ENCODE measurements at places on chromosomes 2 and 18.

- no peak for DNase-seq
These were observed 656.3 kb downstream of the XIRP2 start for GRCh38 chr2:167544602-167545001.

GRCh38 chr18:77320971-77321559 is 71.4 kb downstream of the GALR1 start:
- peak; percentile 67 for DNase-seq

DNA sequence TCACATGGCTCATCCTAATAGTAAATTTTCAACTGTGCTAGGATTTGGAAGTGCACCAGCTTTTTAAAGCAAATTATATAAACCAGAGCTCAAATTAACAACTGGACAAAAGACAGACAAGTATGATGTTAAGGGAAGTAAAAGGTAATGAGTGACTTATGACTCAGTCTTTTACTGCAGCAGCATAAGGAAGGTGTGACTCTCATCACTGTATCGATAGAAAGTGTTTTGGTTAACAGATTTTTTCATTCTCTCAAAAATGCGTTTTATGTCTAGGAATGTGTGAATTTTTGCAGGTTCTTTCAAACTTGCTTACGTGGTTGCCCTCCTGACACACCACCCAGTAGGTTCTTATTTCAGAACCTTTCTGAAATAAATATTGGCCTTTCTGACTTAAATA is 244.2 kb upstream of the BOD1L2 start:
- DNase-seq = no peak

DNA sequence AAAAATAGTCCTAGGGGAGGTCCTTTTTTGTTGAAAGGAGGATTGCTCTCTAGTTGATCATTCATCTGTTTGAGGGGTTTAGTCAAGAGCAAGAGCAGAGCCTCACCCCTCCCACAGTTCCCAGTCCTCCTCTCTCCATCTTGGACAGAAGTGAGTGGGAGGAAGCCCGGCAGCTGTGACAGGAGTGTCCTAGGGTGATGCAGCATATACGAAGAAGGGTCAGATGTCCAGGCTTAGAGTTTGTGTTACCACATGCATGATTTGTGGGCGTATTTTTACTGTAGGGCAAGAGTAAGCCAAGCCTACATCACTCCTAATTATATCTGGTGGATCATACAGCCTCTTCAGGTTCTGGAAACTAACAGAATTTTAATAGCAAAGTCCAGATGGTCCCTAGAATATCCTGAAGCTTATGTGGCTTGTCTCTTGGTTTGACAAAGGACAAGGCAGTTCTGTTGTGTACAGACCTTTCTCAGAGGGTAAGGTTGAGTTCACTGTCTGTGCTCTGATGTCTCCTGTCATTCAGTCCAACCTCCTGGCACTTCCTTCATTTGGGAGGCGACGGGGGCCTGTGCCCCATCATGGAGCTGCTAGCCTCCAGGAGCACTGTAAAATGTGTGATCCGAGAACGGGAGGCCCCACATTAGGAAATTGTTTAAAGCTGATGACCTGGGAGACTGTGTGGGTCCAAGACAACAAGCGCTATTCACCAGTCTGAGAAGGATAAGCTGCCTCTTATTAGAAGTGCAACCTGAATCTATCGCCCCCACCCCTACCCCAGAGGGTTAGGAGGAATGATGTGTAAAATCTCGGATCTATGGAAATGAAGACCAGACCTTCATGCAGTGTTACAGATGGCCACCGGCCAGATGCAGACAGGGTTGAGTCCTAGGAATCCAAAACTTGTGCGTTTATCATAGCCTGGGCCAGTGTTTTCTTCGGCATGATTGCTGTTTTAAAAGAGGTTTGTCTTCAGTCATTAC is 6.9 kb downstream of the CEP68 start:
- DNase-seq = no peak

GRCh38 chr2:108858894-108859293 is 72.3 kb downstream of the CCDC138 start:
- DNase-seq = no peak

GRCh38 chr2:143311426-143311825 is 182.2 kb downstream of the ARHGAP15 start:
- no peak for DNase-seq

GRCh38 chr18:59744271-59744721 is 47.1 kb upstream of the CCBE1 start:
- DNase-seq = peak; percentile 5

GRCh38 chr2:28160986-28161425 is 231.7 kb upstream of the FOSL2 start:
- no peak for DNase-seq

DNA sequence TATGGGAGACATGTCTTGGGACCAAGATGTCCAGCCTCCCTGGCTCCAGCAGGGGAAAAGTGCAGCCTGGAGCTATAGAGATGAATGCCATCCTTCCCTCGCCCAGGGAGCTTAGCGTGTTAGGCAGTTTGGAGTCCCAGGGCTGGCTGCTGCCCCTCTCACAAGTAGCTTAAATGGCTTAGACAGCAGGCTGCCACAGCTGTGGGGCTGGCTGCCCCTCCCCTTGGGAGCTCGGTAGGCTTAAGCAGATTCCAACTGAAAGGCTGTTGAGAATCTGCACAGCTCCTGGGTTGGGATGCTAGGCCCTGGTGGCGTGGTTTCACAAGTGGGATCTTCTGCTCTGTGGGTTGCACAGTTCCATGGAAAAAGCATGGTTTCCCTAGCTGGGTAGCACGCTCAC is 940.5 kb upstream of the DDX18 start:
- DNase-seq = no peak

- DNase-seq = no peak
These were observed 48.5 kb downstream of the SLC5A7 start for GRCh38 chr2:108034843-108035242.

DNA sequence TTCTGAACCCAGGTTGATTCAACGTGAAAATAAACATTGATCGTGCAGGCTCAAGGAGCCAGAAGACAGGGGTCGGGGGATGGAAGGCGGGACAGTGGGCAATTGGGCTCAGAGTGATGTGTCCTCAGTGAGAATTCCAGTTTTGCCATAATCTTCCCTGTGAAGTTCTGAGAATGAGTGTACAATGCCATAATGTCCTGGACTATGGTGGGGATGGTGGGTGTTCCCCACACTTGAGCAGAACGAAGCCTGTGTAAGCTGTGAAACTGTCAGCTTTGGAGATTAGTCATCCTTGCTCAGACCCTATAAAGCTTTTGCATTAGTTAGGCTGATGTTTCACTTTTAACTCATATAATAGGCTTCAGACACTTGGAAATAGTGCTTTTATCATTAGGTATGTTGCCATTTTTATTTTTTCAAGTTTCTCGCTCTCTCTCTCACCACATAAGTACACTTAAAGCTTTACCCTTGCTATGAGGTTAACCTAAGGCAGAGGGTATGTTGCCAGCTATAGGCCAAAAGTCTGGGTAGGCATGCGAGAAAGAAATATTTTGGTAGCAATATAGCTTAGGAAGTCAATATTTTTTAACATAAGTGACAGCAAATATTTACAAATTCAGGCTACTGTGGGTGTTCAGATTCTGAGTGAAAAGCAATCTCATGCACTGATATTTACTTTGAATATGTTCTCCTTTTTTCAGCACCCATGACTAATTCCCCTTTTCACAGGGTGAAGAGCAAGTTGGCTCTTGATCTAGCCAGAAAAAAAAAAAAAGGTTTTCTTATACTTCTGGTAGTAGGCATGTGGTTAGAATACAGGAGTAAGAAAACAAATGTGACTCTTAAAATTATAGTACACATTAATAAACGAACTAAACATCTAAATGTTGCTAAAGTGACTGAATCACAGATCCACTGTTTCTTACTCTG is 47.2 kb downstream of the CDC42EP3 start:
- no peak for DNase-seq

DNA sequence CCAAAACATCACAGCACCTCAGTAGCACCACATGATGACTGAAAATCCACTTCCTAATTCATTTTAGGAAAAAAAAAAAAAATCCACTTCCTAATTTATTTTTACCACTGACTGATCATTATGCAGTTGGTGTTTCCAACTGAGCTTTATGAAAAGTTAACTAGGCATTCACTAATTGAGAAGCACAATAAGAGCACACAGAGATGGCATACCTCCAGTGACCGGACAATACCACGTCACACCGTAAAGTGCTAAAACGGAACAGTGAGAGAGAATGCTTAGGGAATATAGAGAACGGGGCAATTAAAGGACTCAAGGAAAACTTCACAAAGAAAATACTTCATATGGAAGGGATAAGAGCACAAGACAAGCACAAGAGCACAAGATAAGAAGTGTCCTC is 212.5 kb downstream of the NBAS start:
- DNase-seq = no peak

DNA sequence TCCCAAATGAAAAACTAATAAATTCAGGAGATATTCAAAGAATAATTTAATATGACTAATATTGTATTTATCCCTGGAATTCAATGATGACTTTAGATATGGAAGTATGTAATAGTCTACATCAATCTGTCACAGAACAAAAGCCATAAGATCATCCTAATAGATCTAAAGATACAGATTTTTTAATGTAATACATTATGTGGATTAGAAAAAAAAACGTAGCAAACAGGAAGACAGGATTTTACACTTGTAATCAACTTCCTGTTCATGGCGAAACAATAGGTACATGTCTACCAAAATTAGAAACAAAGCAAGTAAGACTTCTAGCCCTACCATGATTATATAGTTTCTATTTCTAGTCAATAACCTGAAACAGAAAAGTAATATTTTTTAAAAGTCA is 192.2 kb downstream of the TTC32 start:
- DNase-seq = peak; percentile 36

DNA sequence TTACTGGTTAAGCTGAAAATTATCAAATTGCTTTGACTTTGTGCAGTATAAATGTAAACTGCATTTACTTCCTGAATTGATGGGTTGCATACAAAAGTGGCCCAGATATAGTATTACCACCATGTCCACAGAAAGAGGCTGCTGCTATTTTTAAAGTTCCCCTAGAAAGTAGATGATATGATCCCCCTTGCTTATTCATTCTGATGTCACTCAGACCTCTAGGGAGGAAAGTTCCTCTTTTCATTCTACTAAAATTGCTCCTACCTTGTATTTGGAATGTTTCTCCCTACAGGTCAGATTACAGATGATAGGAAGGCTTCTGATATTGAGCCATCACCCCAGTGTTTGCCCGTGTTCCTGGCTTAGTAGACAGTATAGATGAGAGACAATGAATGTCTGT is 247.6 kb upstream of the TNP1 start:
- DNase-seq = no peak

DNA sequence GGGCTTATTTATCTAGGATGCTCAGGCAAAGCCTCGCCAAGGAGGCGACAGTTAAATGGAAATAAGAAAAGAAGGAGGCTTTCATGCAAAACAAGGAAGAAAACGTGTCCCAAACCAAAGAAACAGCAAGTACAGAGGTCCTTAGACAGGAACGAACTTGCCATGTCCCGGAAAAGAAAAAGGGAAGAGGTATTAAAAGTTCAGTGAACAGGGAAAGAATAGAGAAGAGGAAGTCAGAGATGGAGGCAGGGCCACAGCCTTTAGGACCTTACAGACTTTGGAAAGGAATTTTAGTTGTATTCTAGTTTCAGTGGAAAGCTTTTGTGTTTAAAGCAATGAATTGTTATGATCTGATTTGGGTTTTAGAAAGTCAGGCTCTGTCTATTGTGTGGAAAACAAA is 22.1 kb downstream of the IKZF2 start:
- no peak for DNase-seq

- DNase-seq = no peak
These were observed 30.5 kb downstream of the ASB1 start for GRCh38 chr2:238456970-238457926.

- DNase-seq = no peak
These were observed 312.3 kb upstream of the KCNJ3 start for GRCh38 chr2:154386186-154386585.

GRCh38 chr2:181411105-181411849 is 45.9 kb upstream of the ITGA4 start:
- no peak for DNase-seq

DNA sequence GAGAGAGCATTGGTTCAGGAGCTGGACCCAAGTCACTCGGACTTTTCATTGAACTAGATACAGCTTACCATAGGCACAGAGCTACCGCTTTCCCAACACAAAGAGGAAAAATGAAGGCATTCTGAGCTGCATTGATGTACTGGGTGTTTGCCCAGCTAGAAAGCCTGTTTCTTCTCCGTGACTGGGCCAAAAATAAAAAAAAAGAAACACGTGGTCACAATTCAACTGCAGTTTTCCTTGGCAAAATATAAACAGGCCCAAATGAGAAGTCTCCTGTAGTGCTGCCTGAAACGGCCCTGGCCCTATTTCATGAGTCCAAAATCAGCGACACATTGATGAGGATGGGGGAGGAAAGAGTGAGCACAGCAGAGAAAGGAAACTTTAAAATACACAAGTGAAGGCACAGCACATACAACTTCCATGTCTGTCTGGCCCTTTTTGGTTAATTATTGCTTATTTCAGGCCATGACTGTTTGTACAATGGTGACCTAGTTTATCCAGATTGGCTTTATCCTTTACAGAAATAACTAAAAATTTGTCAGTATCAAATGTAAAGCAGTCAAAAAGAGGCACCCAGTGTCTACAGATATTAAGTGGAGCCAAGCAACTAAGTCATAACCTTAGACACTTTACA is 179.7 kb downstream of the ICOS start:
- no peak for DNase-seq

DNA sequence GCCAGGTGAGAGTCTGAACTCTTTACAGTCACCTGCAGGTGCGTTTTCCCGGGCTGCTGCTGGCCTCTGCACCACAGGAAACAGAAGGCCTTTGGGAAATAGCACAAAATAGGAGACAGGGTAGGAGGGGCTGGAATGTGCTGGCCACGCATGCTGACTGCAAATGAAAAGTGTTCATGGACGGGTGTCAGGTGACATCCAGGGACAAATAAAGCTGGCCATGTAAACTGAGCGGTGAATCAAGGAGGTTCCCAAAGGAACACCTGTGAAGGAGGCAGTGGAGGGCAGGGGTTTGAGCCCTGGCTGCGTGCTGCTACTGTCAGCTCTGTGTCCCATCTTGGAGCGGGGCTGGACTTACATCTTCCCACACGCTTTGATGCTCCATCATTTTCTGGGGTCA is 42.4 kb upstream of the GBX2 start:
- DNase-seq = no peak

DNA sequence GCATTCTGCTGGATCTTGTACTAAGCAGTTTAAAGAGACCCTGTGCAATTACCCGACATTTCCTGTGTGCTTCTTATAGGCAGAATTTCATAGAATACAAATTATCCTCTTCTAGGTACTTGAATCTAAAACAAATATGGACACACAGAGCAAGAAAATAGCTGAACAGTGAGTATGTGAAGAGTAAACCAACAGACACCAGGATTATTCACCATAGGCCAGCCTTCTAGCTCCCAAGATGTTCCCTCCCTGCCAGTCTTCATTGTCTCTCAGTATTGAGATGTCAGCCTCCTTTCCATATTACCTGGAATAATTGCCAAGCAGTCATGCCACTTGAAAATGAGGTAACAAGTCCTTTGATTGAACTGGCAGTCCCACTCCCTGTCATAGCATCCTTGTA is 187.1 kb downstream of the PTPRM start:
- DNase-seq = no peak

- DNase-seq = peak; percentile 58
These were observed 18.0 kb downstream of the ZC3H15 start for GRCh38 chr2:186503827-186504606.

Measured in kidney capillary endothelial cell (primary cell).